Heart left ventricle (tissue), 16 donors: ENCODE measurements at places on chromosomes 6 and 20. TPM values are rescaled to one million over a fixed set of nuclear protein-coding genes. Genes with fewer than 3 reads are reported as not detected.
A peak's percentile ranks its signal among the peaks of the same experiment; 100 is the strongest.

DNA sequence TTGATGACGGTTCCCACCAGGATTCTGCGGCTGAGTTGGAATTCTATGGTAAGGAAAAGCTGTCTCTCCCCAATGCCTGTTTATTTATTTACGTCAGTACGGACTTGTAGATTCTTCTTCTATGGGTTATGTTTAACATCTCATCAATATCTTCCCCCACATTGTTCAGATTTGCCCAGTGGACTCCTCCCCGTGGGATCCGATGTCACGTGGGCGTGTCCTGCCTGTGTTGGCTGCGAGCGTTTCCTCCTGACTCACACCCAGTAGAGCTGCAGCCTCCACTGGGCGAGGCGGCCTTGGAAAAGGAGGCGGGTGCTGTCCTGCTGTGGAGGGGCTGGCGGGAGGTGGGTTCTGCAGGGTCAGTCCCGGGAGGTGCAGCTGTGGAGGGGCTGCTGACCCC lies 46.8 kb upstream of the SLCO4A1 start:
- peak; percentile 61 for DNase-seq

- DNase-seq = no peak
These were observed 148.6 kb downstream of the LRRC1 start for GRCh38 chr6:53943395-53943794.

DNA sequence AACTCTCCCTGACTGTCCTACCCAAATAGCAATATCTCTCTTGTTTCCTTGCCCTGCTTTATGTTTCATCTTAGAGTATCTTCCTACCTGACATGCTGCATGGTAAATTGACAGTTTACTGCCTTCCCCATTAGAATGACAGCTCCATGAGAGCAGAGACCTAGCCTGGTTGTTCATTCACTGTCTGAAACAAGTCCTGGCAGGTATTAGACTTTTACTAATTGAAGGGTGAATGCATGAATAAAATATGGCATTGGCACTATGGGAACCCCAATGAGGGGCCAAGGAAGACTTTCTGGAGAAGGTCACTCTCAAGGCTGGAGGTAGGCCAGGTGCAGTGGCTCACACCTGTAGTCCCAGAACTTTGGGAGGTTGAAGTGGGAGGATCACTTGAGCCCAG lies 3.8 kb upstream of the CITED2 start:
- no peak for DNase-seq

RHAG gene
- total RNA-seq = not detected

GRCh38 chr6:54074578-54075195 lies 36.6 kb upstream of the MLIP start:
- peak; percentile 21 for DNase-seq

- no peak for DNase-seq
These were observed 5.8 kb downstream of the DDR1 start for GRCh38 chr6:30889921-30890645.
